ENCODE measurements at places on chromosomes 7 and 10.

GRCh38 chr7:106216923-106217542 lies 67.8 kb downstream of the NAMPT start:
- DNase-seq, result no peak

DNA sequence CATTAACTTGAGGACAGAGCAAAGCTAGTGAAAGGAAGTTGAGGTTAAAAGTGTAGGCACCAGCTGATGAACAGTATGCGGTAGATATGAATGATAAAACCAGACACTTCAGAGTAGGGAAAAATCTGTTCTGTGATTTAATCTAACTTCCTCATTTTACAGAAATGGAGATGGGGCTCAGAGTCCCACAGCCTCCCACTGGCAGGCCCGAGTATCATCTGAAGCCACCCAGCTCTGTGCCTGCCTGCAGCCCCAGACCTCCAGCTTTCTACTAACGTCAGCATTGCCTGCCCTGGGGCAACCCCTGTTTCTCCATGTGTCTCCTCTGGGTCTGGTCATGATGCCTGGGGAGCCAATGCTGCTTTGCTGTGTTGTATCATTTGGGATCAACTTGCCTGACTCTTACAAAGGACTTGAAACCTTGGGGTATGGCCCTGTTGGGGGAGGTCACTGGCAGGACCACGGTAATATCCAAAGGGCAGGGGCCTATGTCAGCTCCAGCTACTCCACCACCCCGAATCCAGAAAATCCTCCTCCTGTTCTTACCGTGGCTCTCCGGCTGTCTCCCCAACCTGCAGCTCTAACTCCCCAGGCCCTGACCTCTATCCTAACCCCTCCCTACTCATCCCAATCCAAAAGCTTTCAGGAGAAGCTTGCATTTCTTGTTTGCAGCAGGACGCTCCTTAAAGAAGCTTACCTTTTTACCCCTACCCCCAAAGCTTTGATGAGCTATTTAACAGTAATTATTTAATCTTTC lies 56.2 kb upstream of the NPY start:
- no peak for DNase-seq

- DNase-seq, result no peak
These were observed 27.9 kb downstream of the MTURN start for GRCh38 chr7:30162622-30163124.

DNA sequence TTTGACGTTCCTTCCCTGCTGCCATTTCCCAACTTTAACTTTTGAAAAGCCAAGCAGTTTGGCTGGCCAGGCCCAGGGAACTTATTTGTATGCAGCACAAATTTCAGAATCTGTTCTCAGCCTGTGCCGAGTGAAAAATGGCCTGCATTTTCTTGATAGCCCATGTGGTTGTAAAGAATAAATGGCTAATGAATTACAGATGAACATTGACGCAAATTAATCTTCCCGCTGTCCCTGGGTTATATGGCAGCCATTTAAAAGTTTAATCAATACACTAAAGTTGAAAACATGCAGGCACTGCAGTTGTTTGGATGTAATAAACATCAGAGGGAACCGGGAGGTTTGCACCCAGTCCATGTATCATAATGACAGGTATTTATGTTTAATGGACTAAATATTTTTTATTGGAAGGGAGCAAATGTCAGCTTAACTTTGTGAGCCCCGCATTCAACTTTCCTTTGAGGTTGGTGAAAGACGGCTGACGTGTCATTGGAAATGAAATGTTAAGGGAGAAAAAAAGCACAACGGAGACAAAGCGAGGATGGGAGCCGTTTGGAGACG lies 1092.4 kb downstream of the LRMDA start:
- DNase-seq, result no peak

- no peak for DNase-seq
These were observed 88.8 kb downstream of the DNMBP start for GRCh38 chr10:99920901-99921300.

DNA sequence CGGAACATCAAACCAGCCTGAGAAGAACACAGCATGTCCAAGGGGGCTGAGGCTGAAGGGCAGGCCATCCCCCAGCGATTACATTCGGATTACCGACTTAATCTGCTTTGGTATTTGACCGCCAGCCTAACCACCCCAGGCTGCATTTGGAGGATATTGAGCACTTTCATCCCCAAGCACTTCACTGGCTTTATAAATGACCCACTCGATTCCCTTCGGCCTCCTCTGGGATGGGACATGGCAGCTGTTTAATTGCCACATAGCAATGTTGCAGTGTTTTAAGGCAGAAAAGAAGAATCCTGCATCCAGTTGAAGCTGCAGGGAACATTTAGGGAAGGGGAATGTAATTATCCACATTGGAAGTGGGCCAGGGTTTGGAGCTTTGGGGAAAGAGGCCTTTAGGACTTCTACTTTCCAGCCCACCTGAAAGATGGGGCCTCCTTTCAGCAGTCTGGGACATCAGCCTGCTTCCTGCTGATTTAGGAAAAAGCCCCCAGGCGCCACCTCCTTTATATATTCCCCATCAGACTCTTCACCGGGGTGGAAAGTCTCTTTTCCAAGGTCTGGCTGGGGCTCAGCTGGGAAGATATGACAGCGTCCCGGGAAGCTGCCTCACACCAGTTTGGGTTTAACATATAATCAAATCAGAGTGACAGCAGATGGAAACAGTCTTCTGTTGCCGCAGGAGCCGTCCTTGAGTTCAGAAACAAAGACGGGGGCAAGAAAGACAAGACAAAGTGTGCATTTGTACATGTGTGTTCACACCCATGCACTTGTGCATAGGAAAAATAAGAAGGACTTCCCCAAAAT lies 9.2 kb downstream of the DPCD start:
- DNase-seq, result no peak

DNA sequence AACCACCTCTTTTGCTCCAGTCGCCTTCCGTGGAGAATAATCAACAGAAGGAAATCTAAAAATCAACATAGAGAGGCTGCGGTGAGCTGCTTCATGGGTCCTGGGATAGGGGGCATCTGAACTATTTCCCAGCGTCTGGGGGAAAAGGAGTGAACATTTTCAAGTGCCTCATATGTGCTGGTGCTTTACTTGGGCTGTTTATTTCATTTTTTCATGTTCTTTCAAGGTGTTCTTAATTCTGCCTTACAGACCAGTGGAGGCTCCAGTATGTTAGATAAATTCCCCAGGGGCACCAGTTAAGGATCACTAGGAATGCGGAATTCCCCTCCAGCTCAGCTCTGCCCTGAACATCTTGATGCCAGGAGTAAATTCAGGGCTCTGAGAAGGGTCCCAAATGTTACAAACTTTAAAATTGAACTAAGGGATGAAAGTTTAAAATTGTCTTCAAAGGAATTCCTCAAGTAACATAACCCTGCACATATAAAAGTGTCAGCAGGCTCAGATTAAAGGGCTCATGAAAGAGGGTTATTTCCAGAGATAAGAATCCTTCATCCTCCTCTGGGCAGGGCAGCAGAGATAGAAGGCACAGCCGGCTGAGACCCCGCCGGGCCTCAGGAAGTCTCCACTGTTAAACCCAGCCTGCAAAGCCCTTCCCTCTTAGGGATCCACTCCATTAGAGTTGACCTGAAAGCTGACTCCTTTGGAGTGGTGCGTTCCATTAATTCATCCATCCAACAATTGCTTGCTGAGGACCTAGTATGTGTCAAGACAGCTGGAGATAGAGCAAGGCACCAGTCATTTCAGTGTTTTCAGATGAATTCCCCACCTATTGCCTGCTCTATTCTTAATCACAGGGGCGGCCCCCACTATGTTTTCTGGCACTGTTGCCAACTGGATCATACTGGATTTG lies 345.8 kb downstream of the KCNMA1 start:
- DNase-seq, result no peak

GRCh38 chr7:45171946-45172345 lies 14.4 kb downstream of the RAMP3 start:
- no peak for DNase-seq

DNA sequence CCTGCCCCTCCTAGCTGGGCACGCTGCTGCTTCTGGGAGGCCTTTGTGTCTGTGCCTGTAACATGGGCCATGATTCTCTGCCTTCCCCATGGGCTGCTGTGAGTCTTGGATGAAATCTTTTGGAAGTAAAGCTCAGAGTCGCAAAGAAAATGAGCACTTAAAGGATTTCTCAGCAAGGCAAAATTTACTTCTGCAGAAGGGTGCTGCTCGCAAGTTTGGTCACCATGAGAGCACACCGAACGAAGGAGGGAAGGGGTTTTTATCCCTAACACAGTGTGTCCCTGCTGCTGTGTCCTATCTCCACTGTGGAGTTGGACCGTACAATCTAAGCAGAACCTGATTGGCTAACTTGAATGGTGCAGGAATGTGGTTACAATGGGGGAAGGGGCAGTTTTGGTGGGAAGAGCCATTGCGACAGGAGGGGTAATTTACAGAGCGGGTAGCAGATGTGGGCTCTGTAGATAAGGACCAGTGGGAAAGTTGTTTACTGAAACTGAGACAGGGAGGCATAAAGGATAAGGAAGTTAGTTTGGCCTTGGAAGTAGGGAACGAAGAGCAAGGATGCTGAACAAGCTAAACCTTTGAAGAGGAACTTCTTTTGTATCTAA lies 57.5 kb downstream of the FANK1 start:
- DNase-seq, result no peak

- DNase-seq, result no peak
These were observed 16.5 kb downstream of the MRLN start for GRCh38 chr10:59736749-59737148.
